Activated T-helper 1 cell treated with anti-CD3 and anti-CD28 coated beads, Interleukin-2, amount 50 U/mL, for 16 hours (primary cell): ENCODE measurements at places on chromosomes 3 and 15.
A peak's percentile ranks its signal among the peaks of the same experiment; 100 is the strongest.

GRCh38 chr3:178203165-178203564 lies 333.1 kb upstream of the KCNMB2 start:
- DNase-seq = no peak

- no peak for DNase-seq
Observed at GRCh38 chr3:185712337-185712736, 112.5 kb downstream of the IGF2BP2 start.

- no peak for DNase-seq
Observed at GRCh38 chr3:53841296-53841695, 4.9 kb downstream of the CHDH start.

DNA sequence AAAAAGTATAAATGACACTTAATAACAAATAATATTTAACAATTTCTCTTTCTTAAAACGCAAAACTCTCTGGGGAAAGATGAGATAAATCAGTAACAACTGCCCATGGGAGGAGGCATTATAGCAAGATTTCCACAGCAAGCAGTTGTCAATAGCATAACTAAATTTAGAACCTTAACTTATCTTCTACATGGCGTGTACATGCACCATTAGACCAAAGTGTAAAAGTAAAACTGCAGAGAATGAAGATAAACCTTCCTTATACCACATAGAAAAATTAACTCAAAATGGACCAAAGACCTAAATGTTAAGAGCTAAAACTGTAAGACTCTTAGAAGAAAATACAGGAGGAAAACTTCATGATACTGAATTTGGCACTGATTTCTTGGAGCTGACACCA lies 39.9 kb downstream of the MYO5A start:
- no peak for DNase-seq

GRCh38 chr15:38562278-38562677 lies 2.3 kb downstream of the RASGRP1 start:
- DNase-seq = no peak

DNA sequence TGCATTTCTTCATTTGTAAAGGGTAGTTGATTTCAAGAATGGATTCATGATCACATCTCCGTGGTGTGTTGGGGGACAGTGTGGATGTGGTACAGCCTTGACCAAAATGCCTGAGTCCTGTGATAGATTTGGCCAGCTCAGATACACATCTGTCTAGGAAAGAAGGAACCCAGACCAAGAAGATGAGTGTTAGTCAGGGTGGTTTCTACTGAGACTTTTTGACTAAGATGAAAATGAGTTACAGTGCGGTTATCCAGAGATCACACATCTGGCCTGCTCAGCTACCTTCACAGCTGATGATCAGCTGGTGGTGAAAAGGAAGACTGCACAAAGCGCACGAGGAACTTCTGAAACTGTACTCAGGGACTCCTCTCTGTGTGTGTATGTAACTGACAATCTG lies 68.0 kb downstream of the FNDC3B start:
- peak; percentile 39 for DNase-seq

DNA sequence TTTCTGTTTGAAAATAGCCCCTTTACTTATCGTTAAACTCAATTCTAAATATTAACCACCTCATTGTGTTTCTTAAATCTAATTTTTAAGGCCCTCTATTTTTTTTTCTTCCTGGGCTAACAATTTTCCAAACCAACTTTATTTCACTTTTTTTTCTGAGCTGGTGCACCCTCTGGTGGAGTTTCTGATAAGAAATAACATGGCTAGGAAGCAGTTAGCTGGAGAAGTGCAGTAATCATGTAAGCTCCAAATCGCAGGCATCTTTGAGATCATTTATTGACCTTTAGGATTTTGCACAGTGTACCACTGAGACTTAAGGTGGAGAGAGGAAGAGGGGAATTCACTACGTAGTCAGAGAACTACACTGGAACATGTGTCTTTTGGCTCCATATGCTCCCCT lies 6.4 kb downstream of the TMEM207 start:
- no peak for DNase-seq

GRCh38 chr3:44329946-44330345 lies 8.6 kb upstream of the TCAIM start:
- DNase-seq = no peak

- no peak for DNase-seq
Observed at GRCh38 chr3:125602752-125603649, 7.7 kb upstream of the OSBPL11 start.

DNA sequence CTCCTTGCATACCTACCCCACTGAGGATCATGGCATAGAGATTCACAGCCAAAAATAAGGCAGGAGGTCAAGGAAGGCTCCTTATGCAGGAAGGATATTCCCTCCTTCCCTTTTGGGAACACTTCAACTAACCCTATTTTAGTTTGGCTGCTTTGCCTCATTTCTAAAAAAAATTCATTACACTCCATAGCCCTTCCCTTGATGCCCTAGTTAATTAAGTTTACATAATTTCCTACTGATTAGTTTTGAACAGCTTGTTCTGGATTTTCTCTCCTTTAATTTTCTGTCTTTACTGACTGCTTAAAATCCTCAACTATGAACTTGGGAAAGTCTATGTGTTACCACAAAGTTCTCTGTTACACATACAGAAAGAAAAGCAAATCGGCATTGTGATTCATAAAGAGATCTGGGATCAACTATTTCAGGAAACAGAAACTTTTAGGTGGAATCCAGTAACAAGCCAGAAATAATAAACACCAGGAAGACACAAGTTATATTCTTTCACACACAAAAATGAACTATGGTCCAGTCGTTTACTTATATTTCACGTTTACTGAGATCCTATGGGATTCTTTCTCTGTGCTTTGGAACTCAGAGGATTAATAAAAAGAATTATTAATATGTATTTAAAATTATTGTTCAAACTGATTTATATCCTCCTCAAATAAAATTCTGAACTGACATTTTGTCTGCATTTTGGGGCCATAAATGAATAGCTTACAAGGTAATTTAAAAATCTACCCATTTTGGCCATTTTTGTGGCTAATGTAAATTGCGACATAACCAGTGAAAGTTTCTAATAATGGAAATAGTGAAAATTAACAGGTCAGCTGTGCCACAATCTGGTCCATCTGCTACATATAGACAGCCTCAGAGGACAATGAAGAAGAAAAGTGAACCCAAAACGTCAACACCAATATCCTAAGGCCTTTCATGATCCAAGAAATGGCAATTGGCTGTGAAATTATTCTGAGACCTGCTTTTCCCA lies 113.8 kb downstream of the FRMD5 start:
- no peak for DNase-seq

GRCh38 chr3:187770224-187770623 lies 25.0 kb upstream of the BCL6 start:
- DNase-seq = no peak

DNA sequence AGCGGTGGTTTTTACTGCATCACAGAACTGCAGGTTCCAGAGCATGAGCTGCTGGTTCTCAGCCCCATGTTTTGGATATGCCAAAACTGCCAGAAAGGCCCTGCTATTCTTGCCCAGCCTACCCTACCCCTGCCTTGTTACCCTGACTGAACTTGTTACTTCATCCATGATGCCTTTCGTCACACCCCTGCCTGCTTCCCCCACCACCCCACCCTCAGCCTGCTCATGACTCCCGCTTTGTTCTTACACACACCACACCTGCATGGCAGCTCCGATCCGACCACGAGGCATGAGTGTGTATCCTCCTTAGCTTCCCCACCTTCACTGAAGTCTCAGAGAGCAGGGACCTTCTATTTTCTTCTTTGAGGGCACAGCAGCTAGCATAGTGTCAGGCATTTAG lies 5.1 kb upstream of the TM4SF1 start:
- no peak for DNase-seq
